ENCODE measurements at places on chromosomes 4 and X. TPM values are rescaled to one million over a fixed set of nuclear protein-coding genes. Genes with fewer than 3 reads are reported as not detected.

DNA sequence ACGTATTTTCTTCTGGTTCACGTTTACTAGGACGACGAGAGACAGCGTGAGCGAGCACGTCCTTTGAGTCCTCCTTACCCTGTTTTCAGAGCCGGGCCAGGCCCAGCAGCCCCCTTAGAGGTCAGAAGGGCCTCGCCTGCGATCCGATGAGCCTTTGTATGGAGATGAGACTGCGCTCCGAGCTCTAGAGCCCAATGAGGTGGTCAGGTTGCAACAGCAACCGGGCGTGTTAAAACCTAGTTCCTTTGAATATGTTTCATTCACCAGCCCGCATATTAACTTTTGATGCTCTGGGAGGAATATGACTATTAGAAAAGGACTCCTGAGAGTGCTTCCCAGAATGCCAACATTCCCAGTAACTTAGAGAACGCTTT, 55.6 kb upstream of the TADA2B start:
- H3K27ac ChIP-seq: peak overlapping the region; percentile 92
- peaks cover 83% of the 10 kb centered on the region for H3K4me1 ChIP-seq
- H3K36me3 ChIP-seq: peaks cover 3% of the 10 kb centered on the region
- no peaks in the 10 kb centered on the region for H3K27me3 ChIP-seq

DNA sequence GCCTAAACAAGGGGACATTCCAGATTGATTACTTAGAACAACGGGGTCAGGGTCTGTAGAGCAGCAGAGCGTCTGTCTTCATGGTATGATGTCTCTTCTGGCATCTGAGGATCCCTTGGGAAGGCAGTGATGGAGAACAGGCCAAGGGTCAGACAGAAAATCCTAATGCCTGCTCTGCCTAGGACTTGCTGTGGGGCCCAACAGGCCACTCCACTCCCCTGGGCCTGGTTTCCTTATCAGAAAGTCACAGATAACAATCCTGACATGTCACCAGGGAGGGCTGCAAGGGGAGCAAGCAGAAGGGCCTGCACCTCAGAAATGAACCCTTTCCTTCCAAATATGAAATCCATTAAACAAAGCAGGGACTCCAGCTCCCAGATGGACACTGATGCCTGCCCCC, 21.4 kb upstream of the ARHGAP6 start:
- no peaks in the 10 kb centered on the region for H3K4me1 ChIP-seq
- no peak overlapping the region for H3K4me3 ChIP-seq
- no peak overlapping the region for H3K27ac ChIP-seq
- H3K36me3 ChIP-seq: no peaks in the 10 kb centered on the region
- no peak for DNase-seq
- peaks cover 10% of the 10 kb centered on the region for H3K27me3 ChIP-seq

DNA sequence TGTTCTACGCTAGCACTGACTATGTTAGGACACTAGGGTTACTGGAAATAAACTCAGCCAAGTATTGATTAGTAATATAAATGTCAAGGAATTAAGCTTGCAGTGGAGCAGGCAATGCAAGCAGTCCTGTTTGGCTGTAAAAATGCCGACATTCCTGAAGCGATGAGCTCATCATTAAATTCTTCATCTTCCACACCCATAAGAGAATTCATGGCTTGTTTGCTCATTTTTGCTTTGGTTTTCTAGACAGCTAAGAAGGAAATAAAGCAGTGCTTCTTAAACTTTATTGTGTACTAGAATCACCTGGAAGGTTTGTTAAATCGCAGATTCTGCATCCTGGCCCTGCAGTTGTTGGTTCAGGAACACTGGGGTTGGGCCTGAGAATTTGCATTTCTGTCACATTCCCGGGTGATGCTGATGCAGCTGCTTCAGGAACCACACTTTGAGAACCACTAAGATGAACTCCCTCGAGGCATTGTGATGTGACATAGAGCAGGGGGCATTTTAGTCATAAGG, 17.8 kb downstream of the ANXA3 start:
- H3K27ac ChIP-seq: no peak overlapping the region
- H3K27me3 ChIP-seq: no peaks in the 10 kb centered on the region
- H3K4me1 ChIP-seq: peaks cover 27% of the 10 kb centered on the region
- DNase-seq: no peak
- H3K36me3 ChIP-seq: peaks cover 15% of the 10 kb centered on the region
- no peak overlapping the region for H3K4me3 ChIP-seq

DNA sequence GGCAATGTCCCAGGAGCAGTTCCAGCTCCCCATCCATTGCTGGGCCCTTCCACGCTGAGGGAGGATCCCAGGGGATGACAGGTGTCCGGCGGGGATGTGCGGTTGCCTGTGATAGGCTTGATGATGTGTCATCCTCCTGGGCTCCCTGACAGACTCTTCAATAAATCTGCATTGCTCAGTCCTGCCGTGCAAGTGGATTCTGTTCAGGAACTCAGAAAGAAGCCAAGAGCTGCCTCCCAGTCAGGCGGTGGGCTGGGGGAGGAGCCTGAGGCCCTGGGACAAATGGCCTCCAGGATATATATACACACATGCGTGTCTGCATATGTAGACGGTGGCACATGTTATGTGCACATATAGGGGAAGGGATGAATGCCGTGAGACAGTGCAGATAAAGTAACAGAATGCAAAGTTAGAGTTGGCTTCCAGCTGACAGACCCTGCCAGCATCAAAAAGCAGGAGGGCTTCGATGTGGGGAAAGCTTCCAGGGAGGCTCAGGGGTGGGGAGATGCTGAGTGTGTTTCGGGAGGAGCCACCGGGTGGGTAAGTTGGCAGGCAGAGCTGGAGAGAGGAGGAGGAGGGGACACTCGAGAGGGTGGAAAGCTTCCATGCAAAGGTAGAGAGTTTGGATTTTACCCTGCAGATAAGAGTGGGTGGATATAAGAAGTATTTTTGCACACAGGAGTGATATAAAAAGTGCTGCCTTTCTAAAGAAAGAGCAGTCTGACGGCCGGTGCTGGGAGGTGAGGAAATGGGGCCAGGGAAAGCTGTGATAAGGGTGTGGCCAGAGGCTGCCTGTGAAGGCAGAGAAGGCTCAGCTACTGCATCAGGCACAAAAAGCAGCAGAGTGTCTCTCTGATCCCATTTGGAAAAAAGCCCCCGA, 28.5 kb upstream of the CRMP1 start:
- no peaks in the 10 kb centered on the region for H3K36me3 ChIP-seq
- H3K27me3 ChIP-seq: peaks cover 9% of the 10 kb centered on the region
- no peaks in the 10 kb centered on the region for H3K4me1 ChIP-seq

GRCh38 chrX:358651-359143, 28.0 kb downstream of the PPP2R3B start:
- H3K36me3 ChIP-seq: peaks cover 39% of the 10 kb centered on the region
- no peak for DNase-seq
- H3K4me3 ChIP-seq: no peak overlapping the region
- no peaks in the 10 kb centered on the region for H3K27me3 ChIP-seq

DNA sequence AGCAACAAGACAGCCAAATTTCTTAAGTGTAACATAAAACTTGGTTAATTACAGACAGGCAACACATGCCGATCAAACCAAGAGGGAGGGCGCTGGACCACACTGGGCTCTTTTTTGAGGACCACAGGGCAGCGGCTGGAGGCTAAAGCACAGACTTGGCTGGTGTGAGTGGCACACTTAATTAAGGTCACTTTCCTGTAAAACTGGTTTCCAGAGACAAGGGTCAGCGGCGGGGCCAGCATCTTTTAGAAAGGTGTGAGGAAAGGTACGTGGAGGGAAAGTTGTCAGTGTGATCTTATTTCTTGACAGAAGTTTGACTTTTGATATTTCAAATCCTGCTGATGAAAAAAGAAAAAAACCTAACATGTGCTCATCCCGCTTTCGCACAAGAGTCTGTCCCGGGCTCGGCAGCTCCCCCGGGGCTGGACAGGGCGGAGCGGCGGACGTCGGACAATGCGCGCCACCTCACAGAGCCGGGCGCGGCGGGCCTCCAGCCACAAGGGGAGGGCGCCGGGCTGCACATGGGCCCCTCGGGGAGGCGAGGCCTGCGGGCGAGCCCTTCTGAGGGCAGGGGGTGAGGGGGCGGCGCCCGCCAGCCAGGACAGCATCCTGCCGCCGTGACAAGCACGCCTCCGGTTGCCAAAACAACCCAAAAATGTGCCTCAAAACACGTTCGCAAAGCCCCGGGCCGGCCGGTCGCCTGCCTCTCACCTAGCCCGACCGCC, 660 bp upstream of the HSPA4L start:
- H3K27ac ChIP-seq: peak overlapping the region; percentile 62
- peaks cover 67% of the 10 kb centered on the region for H3K27me3 ChIP-seq
- DNase-seq: no peak
- peak overlapping the region; percentile 91 for H3K4me3 ChIP-seq
- no peaks in the 10 kb centered on the region for H3K36me3 ChIP-seq

DNA sequence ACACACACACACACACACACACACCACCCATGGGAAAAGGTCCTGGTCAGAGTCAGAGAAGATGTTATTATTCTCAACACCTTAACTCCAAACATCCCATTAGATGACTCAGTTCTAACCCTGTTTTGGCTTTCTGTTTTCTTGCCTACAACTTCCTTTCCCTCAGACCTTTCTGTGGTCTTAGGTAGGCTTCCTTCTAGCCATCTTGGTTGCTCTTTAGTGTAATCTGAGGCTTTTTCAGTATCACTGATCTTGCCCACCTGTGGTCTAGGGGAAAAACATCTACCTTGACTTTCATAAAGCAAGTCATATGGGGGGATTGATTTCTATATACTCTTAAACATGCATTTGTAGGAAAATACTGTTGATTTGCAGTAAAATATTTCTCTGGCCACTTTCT, 56.9 kb downstream of the ATG4A start:
- no peak for DNase-seq
- H3K4me3 ChIP-seq: peak overlapping the region; percentile 6
- peaks cover 28% of the 10 kb centered on the region for H3K36me3 ChIP-seq
- H3K4me1 ChIP-seq: peaks cover 14% of the 10 kb centered on the region
- H3K27ac ChIP-seq: peak overlapping the region; percentile 11
- no peaks in the 10 kb centered on the region for H3K27me3 ChIP-seq

- no peak overlapping the region for H3K27ac ChIP-seq
- no peak overlapping the region for H3K4me3 ChIP-seq
- no peak for DNase-seq
- no peaks in the 10 kb centered on the region for H3K4me1 ChIP-seq
Measured at GRCh38 chr4:168769416-168769815, 240.6 kb downstream of the CBR4 start.

- no peaks in the 10 kb centered on the region for H3K4me1 ChIP-seq
- no peak overlapping the region for H3K27ac ChIP-seq
- no peaks in the 10 kb centered on the region for H3K36me3 ChIP-seq
- no peak overlapping the region for H3K4me3 ChIP-seq
- H3K27me3 ChIP-seq: no peaks in the 10 kb centered on the region
Measured at GRCh38 chrX:4315891-4316290, 602.4 kb upstream of the PRKX start.

GRCh38 chrX:116198810-116199209, 28.3 kb downstream of the AGTR2 start:
- DNase-seq: no peak
- no peaks in the 10 kb centered on the region for H3K4me1 ChIP-seq
- no peaks in the 10 kb centered on the region for H3K36me3 ChIP-seq

- no peaks in the 10 kb centered on the region for H3K4me1 ChIP-seq
- DNase-seq: no peak
- no peaks in the 10 kb centered on the region for H3K36me3 ChIP-seq
- H3K27me3 ChIP-seq: no peaks in the 10 kb centered on the region
- no peak overlapping the region for H3K27ac ChIP-seq
- no peak overlapping the region for H3K4me3 ChIP-seq
Measured at GRCh38 chr4:141739636-141740035, 103.3 kb downstream of the IL15 start.

DNA sequence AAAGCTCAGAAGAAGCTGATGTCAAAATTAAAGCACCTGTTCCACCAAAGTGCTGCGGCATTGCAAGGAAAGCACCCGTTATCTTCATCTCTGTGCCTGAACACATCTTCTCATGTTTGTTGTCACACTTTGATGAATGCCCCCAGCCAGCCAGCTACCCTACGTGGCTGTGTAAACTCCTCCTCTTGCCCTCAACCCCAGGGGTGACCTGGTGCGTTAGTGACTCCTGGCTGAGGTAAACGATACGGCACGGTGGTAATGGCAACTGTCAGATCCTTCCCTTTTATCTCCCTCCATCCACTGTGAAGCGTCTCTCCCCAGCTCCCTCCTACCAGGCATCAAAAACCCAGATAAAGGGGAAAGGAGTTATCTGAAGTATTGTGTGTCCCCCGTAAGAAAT, 90.6 kb upstream of the WWC2 start:
- H3K36me3 ChIP-seq: no peaks in the 10 kb centered on the region
- no peaks in the 10 kb centered on the region for H3K4me1 ChIP-seq
- DNase-seq: no peak
- H3K27me3 ChIP-seq: no peaks in the 10 kb centered on the region
- H3K4me3 ChIP-seq: no peak overlapping the region
- no peak overlapping the region for H3K27ac ChIP-seq

Gene DCLK2
- not detected for total RNA-seq

Gene OTC
- not detected for total RNA-seq

Gene QRFPR
- total RNA-seq: not detected

Gene GAGE13
- not detected for total RNA-seq

Gene MAGEB2
- not detected for total RNA-seq

Data from activated T-helper 1 cell treated with anti-CD3 and anti-CD28 coated beads, Interleukin-12 subunit alpha, Interleukin-12 subunit beta, Interleukin-2, Interleukin-4 antibody, amounts not matched to agents 30 ng/mL and 10 ng/mL and 1 ng/mL, durations not matched to agents 14 hours and 24 hours and 36 hours (primary cell).